CD4-positive, alpha-beta T cell treated with Interferon gamma for 1 hour (primary cell): ENCODE measurements at places on chromosomes 11 and 22.

DNA sequence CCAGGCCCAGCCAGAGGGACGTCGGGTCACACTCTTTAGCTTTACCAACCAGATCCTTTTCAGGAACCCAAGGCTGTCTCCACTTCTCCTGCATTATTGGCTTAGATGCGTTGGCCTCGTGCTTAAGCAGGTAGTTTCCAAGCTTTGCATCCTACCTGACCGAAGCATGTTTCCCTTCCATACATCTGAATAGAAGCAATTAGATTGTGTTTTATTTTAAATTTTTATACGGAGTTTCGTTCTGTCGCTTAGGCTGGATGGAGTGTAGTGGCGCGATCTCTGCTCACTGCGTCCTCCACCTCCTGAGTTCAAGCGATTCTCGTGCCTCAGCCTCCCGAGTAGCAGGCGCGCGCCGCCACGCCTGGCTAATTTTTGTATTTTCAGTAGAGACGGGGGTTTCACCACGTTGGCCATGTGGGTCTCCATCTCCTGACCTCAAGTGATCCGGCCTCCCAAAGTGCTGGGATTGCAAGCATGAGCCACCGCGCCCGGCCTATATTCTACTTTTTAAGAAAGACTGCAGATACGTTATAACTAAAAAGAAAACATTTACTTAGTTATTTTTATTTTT lies 677 bp downstream of the DYNC2H1 start:
- DNase-seq = no peak

GRCh38 chr11:67776852-67777520 lies 102.6 kb upstream of the ALDH3B2 start:
- DNase-seq = no peak

DNA sequence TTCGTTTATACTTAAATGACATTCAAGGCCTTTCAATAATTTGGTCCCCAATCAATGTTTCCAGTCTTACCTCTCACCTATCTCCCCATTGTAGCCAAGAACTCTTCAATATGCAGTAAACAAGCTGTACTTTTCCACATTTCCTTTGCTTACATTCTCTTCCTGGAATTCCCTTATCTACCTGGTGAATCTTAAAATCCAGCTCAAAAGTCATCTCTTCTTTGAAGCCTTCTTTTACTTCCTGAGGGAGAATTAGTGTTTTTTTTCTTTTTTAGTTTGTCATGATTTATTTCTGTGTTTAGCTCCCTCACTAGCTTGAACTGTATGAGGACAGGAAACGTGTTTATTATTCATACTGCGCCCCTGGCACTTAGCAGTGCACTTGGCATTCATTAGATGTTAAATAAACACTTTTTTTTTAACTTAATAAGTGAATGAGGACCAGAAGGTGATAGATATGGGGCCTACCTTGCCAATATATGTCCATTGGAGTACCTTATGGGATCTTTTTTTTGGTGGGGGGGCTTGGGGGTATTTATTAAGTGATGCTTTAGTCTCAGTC lies 4.9 kb upstream of the PTS start:
- DNase-seq = no peak

DNA sequence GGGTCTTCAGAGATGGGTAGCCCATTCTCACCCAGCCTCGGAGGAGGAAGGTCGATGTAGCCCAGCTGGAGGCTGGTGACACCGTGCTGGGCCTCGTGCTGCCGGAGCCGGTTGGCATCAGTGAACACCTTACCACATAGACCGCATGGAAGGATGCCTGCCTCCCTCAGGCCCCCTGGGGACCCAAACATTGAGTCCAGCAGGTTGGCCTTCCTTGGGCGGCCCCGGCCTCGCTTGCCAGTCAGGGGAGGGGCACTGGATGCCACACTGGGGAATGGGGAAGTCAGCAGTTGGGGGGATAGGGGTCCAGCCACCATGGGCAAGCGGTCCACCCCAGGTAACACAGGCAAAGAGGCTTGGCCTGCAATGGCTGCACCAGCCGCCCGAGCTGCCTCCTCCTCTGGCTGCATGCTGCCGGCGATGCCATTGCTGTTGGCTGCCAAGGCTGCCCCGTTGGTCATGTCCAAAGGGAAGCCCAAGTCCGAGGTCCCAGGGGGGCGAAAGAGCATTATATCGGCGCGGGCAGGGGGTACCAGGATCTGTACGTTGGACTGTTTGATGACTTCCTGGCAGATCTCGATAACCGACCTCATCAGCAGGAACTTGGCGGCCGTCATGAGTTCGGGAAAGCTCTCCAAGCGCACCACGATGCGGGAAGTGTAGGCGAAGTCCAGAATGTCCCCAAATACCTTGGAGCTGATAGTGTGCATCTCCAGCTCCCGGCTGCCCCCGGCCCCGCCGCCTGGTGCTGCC lies 1.4 kb downstream of the PATZ1 start:
- peak; percentile 36 for DNase-seq

DNA sequence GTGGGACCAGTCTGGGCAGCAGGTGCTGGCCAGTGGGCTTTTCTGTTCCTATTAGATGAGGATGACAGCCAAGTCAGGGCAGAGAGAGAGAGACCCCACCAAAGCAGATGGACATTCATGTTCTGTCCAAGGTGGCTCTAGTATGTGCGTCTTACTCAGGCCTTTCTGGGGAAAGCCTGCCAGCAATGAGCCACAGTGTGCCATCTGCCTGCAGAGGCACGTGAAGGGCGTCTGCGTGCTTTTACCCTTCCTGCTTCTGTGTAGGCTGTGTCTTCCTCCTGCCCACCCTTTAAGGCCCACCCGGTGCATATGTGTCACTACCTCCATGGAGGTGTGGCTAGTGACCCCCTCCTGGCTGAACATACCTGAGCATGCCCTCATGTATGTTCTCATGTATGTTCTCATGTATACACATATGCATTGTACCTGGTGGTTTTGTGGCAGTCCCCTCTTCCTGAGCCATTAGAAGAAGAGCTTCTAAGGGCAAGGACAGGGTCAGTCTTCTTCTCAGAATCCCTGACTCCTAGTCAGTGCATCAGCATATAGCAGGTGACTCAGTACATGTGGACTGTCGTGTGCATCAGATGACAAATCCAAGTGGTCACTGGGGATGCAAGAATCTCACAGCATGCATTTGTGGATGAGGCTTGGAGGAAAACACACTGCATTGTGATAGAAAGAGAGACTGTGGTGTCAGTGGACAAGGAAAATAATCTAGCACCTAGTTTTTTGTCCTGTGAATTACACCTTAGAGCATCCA lies 90.4 kb upstream of the YWHAH start:
- DNase-seq = no peak

GRCh38 chr22:29693671-29694070 lies 26.1 kb upstream of the CABP7 start:
- DNase-seq = no peak

DNA sequence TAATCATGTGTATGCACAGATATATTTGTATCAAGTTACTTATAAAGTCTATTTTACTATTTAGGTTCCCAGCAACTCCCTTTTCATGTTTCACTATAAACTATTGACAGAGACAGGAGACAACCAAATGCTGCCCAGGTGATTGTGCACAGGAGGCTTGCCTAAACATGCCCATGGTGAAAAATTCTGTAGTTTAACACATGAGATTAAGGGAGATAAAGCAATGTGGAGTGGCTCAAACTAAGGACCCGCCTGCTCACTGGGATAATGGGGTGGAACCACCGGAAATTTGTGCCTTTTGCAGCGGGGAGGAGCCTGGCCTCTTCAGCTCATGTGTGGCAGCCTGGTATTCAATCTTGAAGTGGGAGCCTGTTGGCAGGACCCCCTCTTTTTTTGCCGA lies 459.5 kb upstream of the CNTN5 start:
- DNase-seq = no peak

DNA sequence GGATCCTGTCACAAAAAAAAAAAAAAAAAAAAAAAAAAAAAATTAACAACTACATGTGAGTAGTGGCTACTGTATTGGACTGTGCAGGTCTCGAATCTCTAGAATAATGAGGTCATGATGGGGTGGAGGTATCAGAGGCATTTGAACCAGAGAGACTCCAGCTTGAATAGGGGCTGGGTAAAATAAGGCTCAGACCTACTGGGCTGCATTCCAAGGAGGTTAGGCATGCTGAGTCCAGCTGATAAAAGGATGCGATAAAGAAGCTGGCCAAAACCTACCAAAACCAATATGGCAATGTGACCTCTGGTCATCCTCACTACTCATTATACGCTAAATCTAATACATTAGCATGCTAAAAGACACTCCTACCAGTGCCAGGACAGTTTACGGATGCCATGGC lies 5.9 kb upstream of the PACSIN3 start:
- no peak for DNase-seq

DNA sequence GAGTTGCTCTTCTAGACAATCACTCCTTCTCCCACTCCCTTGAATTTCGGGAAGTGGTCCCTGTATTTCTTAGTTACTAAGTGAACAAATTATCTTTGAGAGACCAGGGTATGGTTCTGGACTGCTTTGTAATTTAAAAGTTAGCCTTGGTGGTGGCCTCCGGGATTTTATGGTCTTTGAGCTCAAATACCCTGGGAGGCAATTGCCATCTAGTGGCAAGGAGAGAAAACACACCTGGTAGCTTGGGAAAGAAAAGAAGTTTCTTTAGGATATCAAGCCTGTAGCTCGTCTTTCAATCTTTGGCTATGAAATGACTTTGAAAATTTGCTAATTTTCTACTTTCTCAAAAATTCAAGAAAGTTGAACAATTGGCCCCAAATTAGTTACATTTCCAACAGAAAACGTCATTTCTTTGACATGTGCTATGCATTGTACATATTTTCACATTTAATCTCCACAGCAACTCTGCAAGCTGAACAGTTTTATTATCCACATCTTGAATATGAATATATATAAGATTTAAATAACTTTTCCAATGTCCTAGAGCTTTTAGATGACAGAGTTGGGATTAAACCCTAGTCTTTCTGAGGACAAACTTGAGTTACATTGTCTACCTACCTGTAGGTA lies 39.1 kb downstream of the MMP27 start:
- DNase-seq = no peak

DNA sequence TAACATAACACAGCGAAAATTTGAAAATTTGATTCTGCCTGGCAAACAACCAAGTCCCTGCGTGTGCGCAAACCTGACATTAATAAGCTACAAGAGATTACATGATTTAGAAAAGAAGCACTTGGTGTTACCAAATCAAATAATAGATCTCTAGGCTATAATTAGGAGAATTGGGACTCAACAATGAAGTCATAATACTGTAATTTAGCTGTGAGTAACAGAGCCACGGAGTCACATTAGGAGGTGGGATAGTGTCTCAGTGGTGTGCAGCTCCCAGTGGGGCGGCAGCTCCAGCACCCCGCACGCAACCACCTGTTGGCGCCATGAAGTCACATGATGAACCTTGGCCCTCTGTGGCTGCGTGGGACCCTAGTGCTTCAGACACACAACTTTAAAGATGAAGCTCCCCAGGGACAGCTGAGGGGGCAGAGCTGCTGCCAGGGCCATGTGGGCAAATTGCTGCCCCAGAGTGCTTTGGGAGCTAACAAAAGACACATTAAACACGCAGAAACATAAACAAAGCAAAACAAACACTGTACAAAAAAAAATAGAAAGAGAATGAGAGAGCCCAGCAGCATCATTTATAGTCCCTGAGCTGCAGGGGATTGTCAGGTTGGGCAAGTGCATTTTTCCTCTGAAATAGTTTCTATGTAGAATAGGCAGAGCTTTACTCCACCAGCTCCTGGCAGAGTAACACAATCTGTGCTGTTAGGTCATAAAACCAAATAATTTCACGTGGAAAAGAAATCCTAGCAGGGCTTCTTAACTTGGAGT lies 605.6 kb downstream of the SOX6 start:
- DNase-seq = no peak
